NCI-H2081 treated with DMSO at 0.1 percent for 48 hours (cell line): ENCODE measurements at places on chromosomes 12 and 14.

DNA sequence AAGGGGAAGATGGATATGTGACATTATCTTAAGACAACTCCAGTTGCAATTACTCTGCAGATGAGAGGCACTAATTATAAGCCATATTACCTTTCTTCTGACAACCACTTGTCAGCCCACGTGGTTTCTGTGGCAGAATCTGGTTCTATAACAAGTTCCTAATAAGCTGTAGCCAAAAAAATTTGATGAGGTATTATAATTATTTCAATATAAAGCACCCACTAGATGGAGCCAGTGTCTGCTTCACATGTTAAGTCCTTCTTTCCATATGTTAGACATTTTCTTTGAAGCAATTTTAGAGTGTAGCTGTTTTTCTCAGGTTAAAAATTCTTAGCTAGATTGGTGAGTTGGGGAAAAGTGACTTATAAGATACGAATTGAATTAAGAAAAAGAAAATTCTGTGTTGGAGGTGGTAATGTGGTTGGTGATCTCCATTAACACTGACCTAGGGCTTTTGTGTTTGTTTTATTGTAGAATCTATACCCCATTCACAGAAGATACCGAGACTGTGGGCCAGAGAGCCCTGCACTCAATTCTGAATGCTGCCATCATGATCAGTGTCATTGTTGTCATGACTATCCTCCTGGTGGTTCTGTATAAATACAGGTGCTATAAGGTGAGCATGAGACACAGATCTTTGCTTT, 36.9 kb downstream of the PSEN1 start:
- no peak for DNase-seq

DNA sequence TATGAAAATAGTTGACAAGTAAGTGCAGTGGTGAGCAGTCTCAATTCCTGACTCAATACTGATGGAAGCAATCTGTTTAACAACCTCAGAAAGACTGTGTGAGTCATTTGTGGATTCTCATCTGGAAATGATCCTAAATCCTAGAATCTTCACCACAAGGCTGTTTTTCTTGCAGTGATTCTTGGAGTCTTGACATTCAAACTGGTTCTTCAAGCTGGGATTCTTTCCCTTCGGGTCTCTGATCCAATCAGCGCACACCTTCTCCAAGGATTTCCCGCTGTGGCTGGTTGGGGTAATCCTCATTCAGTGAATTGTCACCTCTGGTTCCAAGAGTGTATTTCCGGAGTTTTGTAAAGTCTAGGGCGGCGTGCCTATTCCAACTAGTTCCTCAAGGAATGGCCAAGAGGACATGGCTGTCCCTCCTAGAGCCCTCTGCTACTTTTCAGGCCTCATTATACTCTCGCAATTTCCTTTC, 37.7 kb upstream of the FOXJ2 start:
- no peak for DNase-seq

GRCh38 chr12:2243275-2243674, 190.5 kb downstream of the CACNA1C start:
- no peak for DNase-seq

- DNase-seq = no peak
Measured at GRCh38 chr12:7158781-7159609, 28.8 kb downstream of the CLSTN3 start.
